ENCODE measurements at places on chromosomes 12 and 14.

DNA sequence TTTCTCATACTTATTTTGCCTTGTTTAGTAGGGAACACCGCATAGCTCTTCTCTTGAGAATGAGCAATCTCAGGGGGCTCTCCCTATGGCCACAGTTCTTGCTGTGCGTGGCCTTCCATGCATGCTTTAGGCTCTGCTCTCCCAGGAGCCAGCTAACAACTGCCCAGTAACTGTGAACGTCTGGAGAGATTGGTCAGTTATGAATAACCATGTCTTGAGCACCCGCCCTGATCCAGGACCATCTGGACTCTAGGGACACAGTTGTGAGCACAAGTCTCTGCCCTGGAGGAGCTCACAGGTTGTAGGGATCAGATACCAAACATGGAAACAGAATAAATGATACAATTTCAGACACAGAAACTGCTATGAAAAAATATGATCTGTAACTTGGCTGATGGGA lies 12.1 kb downstream of the PSMC1 start:
- DNase-seq, result no peak

DNA sequence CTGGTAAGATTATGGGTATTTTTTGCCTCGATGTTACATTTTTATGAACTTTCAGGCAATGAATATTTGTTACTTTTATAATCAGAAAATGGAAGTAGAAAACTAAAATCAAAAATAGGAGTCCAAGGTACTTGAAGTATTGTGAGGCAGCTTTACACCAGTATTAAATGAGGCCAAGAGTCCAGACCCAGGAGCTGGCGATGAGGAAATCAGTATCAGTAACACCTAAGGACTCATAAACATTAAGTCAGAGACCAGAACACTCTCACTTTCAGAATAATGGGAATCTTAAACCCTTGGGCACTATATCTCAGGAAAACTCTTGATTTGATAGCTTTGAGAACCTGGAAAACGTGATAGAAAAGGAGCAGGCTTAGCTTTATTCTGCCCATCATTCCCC lies 208.8 kb downstream of the GXYLT1 start:
- no peak for DNase-seq

- no peak for DNase-seq
Measured at GRCh38 chr12:114412825-114413749, 7.1 kb upstream of the TBX5 start.

DNA sequence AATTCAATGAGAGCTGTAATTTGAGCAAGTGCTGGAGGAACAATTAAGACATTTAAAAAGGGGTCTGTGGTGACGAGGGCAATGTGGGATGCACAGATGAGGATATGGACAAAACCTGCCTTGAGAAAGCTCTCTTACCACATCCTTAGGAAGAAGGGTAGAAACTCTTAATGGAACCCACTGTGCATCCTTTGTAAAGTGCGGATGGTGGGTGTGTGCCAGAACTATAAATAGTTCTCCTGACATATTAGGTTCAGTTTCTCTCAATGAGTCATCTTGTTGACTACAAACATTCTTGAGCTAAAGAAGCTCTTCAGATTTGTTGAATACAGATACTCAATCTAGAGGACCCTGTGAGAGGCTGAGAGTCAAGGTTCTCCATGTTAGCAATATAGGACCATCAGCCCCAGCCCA lies 106.1 kb upstream of the ANO4 start:
- no peak for DNase-seq

- no peak for DNase-seq
Measured at GRCh38 chr14:49479432-49479831, 106.7 kb downstream of the RPS29 start.

- DNase-seq, result no peak
Measured at GRCh38 chr12:31732926-31733548, 4.2 kb upstream of the AMN1 start.

DNA sequence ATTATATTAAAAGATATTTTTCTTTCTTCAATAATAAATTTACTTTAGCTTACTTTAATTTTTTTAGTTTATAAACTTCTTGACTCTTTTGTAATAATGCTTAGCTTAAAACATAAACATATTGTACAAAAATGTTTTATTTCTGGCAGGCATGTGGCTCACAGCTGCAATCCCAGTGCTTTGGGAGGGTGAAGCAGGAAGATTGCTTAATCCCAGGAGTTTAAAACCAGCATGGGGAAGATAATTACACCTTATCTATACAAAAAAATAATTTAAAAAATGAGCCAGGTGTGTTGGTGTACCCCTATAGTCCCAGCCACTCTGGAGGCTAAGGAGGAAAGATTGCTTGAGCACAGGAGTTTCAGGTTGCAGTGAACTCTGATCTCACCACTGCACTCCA lies 120.7 kb downstream of the GPHN start:
- no peak for DNase-seq

Measured in stimulated activated CD4-positive, alpha-beta T cell treated with anti-CD3 and anti-CD28 coated beads, Interleukin-1b, Interleukin-23, amount 100 ng/mL, for 24 hours (primary cell).